ENCODE measurements at places on chromosomes 12 and 14.

DNA sequence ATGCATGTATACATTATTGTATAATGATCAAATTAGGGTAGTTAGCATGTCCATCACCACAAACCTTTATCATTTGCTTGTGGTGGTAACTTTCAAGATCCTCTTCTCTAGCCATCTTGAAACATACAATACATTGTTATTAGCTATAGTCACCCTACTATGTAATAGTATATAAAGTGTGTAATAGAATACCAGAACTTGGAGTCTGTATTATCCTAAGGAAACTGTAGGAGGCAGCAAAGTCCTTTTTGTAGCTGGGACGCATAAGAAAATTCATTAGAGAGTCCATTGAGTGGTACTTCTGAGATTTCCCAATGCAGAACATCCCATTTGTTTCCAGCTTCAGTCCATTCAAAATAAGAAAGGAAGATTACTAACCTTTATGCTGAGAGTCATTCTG lies 325.9 kb upstream of the LRFN5 start:
- DNase-seq: no peak

GRCh38 chr14:68842298-68842697 lies 49.4 kb upstream of the ZFP36L1 start:
- DNase-seq: no peak

- no peak for DNase-seq
These were observed 3.4 kb downstream of the ARG2 start for GRCh38 chr14:67623114-67623513.

- no peak for DNase-seq
These were observed 34.6 kb downstream of the RERG start for GRCh38 chr12:15186597-15186996.

GRCh38 chr12:57107456-57108155 lies 3.6 kb downstream of the STAT6 start:
- DNase-seq: no peak

DNA sequence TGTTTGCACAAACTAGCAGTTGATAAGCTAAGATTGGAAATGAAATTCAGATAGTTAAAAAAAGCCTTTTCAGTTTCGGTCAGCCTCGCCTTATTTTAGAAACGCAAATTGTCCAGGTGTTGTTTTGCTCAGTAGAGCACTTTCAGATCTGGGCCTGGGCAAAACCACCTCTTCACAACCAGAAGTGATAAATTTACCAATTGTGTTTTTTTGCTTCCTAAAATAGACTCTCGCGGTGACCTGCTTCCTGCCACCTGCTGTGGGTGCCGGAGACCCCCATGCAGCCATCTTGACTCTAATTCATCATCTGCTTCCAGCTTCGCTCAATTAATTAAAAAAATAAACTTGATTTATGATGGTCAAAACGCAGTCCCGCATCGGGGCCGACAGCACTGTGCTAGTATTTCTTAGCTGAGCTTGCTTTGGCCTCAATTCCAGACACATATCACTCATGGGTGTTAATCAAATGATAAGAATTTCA lies 335.6 kb downstream of the TMEM121 start:
- no peak for DNase-seq

GRCh38 chr12:25018146-25018545 lies 69.2 kb upstream of the BCAT1 start:
- no peak for DNase-seq

DNA sequence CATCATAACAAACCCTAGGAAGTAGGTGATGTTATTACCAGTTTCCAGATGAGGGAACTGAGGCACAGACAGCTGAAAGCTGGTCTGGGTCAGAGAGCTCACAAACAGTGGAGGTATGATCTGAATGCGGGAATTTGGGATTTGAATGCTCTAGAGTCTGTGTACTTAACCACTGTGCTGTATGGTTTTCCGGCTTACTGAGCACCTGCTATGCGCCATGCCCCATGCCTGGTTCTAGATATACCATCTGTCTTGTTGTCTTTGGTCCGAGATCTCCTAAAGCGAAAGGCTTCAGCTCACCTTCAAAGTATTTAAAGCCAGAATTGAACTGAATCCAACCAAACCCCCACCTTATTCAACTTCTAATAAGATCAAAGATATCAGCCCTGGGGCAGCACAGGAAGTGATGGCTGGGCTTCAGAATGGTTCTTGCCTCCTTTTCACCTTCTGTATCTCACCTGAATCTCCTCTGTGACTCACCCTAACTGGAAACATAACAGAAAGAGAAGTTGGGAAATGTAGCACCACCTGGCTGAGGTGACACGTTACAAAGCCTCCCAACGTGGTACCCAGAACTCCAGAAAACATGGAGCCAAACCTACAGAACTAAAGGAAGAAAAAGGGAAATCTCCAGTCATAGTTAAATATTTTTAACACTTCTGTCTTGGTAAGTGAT lies 54.3 kb downstream of the PRMT8 start:
- no peak for DNase-seq

GRCh38 chr12:59808317-59808910 lies 212.6 kb downstream of the SLC16A7 start:
- DNase-seq: peak; percentile 13

DNA sequence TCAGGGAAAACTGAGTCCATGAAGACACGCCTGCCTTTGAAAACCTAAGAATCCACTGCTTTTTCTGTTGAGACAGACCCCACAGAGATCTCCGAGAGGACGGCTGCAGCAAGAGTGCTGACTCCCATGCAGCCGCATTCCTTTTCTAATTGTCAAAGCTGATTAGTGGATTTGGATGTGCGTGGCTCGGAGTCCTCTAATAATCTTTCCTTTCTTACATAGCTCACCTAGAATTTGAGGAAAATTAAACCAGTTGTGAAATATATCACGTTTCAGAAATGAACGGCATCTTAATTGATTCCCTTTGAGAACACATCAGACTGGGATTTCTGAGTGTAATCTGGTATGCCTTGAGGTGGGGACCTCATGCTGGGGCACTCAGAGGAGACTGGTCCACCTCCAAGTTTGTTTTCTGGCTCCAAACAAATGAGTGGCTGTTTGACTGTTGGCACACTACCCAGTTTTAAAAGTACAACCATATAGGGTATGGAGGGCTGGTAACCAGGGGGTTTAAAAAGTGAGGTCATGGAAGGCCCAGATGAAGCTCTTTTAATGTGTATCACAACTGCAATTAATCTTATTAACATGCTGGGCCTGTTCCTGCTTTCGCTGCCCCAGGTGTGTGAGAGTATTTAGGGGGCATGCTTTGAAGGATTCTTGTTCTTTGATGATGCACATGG lies 63.3 kb downstream of the RASSF3 start:
- no peak for DNase-seq

DNA sequence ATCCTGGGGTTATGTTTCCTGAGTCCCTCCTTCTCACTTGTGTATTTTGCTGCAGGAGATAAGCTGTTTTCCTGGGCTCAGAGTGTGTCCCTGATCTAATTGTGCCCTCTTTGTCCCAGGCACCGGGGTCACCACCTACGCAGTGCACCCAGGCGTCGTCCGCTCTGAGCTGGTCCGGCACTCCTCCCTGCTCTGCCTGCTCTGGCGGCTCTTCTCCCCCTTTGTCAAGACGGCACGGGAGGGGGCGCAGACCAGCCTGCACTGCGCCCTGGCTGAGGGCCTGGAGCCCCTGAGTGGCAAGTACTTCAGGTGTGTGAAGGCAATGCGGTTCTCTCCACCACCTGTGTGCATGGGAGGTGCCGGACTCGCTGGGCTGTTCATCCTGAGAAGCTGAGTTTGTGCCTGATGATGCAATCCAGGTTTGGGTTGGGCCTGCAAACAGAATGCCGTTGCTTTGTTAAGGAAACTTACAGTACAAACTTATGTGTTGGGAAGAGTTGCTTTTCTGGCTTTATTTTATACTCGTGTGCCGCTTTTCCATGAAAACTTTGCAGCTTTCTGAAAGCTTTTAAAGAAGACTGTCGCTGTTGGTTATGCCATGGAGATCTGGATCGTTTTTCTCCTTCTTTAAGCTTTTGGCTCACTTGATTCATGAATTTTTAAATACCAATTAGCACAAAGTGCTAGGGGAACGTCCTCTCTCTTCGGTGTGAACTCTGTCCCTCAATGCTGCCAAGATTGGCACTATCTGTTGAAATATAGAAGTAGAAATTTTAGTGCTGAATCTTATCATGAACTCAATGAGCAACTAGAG lies 27.6 kb downstream of the RDH12 start:
- DNase-seq: no peak

DNA sequence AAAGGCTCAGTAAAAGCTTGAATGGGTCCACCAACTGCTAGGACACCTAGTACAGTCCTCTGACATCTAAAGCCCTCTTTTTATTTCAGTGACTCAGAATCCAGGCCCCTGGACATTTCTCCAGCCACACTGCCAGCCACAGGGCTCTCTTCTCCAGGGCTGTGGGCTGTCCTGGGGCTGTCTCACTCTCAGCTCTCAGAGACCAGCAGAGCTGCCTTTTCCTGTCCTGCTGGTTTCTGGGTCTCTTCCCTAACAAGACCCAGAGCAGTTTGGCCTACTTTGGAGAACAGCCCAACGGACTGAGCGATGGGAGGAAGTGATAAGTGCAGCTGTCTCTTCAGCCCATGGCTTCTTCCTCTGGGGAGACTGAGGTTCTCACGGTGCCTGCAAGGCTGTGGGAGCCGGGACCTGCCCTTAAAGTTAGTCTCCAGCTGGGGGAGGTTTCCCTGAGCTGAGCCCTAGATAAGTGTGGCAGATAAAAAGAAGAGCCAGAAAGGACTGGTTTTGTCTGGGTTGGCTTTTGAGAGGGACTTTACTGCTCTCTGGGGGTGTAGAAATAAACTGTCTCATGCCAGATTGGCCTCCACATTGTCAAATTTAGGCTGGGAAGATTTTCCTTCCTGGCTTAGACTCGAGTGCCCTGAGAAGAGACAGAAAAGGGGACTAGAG lies 979.8 kb downstream of the VRK1 start:
- DNase-seq: no peak

GRCh38 chr12:104938371-104938770 lies 19.7 kb downstream of the SLC41A2 start:
- DNase-seq: no peak

DNA sequence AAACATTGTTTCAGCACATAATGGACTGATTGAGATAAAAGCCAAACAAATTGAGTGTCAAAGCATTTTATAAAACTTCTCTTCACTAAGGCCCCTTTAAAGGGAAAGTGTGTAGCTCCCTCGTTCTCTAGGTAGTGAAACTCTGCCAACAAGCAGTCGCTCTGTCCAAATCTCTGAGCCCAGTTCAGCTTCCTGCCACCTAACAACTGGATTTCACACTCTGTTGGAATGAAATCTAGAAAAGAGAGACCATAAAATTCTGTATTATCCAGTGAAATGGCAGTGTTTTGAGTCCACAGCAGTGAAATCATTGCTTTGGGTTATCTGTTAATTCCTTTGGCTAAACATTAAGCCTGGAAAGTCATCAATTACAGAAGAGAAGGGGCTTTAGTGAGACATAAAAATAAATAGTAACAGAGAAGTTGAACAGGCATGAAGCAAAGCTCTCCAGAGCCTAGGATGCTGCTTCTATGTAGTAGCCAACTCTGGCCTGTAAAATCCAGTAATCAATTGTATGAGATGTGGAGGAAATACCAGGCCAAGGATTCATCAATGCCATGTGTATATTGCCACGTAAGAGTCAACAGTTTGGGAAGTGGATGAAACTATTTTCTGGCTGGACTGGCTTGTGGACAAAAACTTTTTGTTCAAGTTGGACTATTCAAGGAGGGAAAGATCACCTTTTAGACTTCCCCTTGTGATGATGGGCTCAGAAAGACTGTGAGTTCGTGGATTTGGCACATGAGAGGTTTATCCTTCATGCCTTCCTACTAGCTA lies 122.5 kb downstream of the WIF1 start:
- DNase-seq: no peak

- no peak for DNase-seq
These were observed 29.4 kb downstream of the SLC24A4 start for GRCh38 chr14:92352158-92352985.

GRCh38 chr12:97594236-97595088 lies 131.9 kb downstream of the RMST start:
- DNase-seq: no peak

- DNase-seq: no peak
These were observed 94.1 kb downstream of the FBXL14 start for GRCh38 chr12:1500095-1500801.

DNA sequence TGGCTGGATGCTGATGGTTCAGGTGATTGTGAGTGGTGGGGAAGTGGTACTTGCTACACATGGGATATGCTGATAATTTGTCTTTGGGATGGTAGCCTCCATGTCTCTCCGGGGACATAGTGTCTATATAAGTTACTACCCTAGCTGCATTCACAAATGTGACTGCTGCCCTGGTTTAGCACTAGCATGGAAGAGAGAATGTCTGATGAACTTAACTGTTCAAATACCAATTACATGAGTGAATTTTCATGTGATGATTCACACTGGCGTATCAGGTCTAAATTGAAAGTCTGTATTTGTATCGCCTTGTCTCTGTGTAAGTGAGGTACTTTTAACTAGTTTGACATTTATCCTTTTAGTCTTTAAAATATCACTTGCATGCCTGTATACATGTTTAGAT lies 34.4 kb downstream of the ATF7IP start:
- peak; percentile 69 for DNase-seq

GRCh38 chr12:71671816-71672215 lies 7.7 kb downstream of the THAP2 start:
- DNase-seq: no peak

DNA sequence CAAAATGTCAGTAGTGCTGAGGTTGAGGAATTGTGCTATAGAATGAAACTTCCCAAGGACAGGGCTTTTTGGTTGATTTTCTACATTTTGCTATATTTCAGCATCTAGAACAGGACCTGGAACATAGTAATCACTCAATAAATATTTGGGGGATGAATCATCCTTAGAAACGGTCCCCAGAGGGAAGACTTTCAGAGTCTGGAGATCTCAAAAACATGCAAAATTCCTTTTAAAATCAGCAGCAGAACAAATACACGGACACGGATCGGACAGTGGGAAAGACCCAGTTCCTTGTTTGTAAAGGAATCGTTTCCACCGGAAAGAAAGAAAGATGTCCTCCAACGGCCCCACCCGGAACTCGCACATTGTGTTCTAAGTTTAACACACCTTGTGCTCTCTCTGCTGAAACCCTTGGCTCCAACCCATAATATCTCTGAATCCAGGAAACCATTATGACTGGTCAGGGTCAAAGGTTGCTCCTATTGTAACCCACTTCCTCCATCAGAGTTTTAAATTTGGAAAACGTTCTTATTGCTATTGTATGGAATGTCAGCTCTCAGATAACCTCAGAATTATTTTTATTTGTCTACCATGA lies 617.2 kb downstream of the MED13L start:
- DNase-seq: no peak

DNA sequence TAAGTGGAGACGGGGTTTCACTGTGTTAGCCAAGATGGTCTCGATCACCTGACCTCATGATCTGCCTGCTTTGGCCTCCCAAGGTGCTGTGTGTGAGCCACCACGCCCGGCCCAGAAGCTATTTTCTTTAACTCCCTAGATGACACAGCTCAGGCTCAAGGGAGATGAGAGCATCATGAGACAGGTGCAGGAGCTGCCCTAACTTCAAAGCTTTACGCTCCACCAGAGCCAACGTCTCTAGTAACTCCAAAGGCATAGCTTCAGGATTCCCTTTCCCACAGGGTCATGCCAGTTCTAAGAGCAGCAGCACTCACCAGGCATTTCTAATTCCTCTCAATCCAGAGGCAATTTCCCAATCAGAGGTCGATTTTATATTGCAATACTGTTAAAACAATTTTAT lies 21.0 kb downstream of the NDUFA12 start:
- DNase-seq: no peak

Measured in NCI-H226 (cell line).